Chondrocyte (in vitro differentiated cells): ENCODE measurements at places on chromosomes 6 and 20.

DNA sequence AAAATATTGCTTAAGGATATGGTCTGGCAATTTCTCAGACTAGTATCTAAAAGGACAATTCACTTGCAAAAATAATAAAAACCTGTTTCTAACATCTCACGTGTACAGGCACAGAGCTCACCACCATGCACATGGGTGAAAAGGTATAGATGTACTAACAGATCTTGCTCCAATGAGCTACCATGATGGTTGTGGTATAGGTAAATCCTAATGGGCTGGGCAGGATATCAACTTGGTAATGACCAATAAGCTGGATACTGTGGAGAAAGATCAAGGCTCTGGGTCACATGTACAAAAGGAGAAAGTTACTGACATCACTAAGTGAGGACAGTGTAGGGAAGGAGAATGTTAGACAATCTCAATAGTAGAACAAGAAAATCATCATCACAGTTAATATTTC, 111.0 kb upstream of the NUP153 start:
- no peak for DNase-seq

DNA sequence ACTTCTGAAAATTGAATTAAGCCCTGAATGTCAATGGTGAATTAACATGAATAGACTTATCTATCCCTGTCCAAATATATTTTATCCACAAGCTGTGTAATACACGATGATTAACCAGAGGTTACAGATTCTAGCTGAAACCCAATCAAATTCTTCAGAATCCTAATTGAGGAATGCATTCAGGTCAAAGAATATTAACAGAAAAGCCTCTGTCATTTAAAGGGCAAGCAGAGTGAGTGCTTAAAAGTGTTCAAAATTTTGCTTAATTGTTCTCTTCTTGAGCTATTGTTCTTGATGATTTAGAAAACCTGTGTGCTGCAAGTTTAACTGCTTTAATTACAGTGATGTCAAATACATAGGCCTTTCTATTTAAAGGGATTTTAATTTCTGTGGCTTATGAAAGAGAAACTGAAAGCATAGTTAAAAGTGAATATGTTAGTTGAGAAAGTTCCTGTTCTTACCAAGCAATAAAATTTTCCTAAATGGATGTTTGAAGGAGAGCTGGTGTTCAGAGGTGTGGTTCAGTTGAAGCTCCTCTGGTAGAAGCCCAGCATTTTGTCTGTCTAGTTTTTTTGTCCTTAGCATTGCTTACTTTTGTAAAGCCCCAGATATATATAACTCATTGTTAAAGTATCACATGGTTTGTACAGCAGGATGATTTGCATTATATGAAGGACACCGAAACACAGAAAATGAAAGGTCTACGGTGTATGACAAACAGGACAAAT, 466.3 kb upstream of the PLCB4 start:
- no peak for DNase-seq

- DNase-seq = no peak
Measured at GRCh38 chr6:74720923-74721322, 484.9 kb downstream of the COL12A1 start.

GRCh38 chr6:110547266-110547964, 71.0 kb upstream of the SLC22A16 start:
- DNase-seq = no peak

DNA sequence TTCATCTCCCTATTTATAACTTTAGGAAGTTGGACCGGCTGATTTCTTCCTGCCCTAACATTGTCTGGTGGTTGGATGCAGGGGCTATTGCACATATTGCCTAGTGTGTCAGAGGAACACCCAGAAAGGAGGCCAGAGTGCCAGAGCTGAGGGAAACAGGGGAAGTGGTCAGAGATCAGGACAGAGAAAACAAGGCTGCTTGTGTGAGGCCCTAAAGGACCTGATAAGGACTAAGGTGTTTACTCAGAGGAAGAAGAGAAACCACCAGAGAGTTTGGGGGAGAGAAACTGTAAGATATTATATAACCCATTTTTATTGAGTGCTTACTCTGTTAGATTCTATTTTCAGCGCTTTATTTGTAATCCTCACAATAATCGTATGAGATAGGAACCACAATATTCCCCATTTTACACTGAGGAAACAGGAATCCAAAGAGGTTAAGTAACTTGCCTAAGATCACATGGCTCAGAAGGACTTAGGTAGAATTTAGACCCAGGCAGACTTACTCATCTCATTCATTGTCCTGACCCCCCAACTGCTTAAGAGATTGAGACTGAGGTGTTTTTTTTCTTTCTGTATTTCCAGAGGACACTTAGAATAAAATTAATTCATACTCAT, 54.0 kb upstream of the REV3L start:
- no peak for DNase-seq

- DNase-seq = no peak
Measured at GRCh38 chr6:83270971-83271719, 78.0 kb downstream of the RWDD2A start.

GRCh38 chr6:69105288-69105687, 470.2 kb downstream of the ADGRB3 start:
- DNase-seq = no peak

DNA sequence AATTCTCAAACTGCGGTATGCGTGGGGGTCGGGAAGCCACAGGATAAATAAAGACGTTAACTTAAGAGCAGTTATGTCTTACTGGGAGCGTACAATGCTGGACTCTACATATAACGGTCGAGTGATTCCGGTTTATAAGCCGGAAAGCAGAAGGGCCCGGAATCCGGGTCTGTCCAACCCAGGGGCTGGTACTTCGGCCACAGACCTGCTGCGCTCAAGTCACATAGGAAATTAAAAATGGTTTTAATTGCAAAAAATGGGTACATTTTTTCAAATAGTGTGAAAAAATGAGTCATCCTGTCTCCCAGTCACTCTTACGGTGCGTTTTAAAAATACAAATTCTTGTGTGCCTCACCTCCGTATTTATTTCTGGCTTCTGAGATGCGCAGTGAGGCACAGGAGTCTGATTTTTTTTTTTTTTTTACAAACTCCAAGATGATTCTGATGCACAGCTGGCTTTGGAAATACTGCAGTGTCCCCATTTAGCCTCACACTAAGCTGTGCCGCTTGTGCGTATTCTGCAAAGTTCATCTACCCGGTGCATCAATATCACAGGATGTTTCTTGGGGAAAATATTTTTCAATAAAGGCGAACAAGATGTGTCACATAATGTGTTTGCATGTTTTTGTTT, 1.0 kb downstream of the PCIF1 start:
- DNase-seq = no peak

DNA sequence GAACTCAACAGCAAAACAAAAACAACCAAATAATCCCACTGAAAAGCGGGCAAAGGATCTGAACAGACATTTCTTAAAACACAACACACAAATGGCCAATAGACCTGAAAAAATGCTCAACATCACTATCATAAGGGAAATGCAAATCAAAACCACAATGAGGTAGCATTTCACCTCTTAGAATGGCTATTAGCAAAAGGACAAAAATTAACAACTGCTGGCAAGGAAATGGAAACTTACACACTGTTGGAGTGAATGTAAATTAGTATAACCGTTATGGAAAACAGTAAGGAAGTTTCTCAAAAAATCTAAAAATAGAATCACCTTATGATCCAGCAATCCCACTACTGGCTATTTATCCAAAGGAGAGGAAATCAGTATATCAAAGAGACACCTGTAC, 20.9 kb downstream of the FAM8A1 start:
- DNase-seq = no peak

- no peak for DNase-seq
Measured at GRCh38 chr6:104182811-104183210, 676.9 kb downstream of the HACE1 start.

- DNase-seq = no peak
Measured at GRCh38 chr6:43269273-43270007, 26.2 kb downstream of the TTBK1 start.

GRCh38 chr6:170147832-170148708, 142.8 kb downstream of the DLL1 start:
- DNase-seq = peak; percentile 77

GRCh38 chr6:12097791-12098190, 85.7 kb downstream of the HIVEP1 start:
- no peak for DNase-seq

DNA sequence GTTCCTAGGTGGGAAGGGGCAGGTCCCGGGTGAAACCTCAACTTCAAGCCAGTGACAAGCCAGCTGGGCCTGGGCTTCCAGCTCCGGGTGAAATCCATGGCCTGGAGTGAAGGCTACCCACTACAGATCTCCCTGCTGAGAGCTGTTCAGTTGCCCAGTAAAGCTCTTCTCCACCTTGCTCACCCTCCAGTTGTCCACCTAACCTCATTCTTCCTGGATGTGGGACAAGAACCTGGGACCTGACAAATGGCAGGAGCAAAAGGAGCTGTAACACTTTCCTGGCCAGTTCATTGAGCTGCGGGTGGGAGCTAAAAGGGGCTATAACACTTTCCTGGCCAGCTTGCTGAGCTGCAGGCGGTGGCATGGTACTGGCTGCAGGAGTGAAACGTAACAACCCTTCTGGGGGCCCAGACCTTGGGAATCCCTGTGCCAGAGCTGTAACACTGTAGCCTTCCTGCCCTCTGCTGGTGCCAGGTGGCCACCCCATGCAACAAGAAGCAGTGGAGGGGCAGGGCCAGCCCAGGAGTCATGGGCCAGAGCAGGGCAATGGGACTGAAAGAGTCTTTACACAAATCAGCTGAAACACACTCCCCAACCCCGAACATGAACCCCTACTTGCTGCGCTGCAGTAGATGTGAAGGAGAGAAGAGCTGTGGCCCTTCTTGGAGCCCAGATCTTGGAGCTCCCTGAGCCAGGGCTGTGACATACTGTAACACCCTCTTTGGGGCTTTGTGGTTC, 3.6 kb upstream of the HINT3 start:
- DNase-seq = no peak

DNA sequence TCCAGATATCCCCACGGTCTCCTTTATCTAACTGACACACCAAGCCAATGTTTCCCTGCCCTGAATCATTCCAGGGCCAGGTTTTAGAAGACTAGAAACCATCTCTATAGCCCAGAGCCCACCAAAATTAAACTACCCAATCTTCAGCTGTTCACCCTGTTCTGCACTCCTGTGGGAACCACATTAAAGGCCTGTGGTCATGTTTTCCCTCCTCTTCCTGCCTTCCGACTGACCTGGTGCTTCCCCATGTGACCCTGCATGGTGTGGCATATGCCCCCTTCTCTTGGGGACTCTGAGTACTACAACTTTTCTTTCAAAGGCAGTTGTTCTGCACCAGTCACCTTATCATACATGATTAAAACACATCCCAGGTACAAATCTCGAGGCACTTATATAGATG, 155.0 kb downstream of the TMEM200A start:
- no peak for DNase-seq

- DNase-seq = no peak
Measured at GRCh38 chr6:153015094-153015640, 12.7 kb upstream of the MTRF1L start.
